ENCODE measurements at places on chromosomes 12 and 14.

- no peak for DNase-seq
Measured at GRCh38 chr12:116381240-116381743, 103.8 kb upstream of the MED13L start.

DNA sequence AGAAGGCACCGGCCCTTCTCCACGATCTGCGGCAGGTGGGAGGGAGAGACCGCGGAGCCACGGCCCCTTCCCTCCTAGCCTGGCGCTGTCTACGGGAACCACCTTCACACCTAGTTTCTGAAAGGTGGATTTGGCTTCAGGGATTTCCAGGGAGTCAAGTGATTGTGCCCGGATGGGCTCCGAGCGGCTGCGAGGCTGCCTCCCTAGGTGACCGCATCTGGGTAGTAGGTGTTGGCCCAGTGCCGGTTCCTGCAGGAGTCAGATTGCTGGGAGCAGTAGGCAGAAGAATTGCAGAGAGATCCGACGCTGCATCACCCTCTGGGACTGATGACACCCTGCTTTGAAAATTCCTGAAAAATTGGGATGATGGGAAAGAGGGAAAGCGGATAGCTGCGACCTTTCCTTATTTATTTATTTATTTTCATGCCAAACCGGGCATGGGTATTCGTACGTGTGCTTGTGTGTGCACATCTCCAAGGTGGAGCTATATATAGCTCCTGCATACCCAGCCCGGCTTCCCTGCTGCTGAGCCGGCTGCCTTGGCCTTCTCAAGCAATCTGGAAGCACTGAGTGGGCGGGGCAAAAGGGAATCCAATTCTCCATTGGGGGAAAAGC, 1.1 kb downstream of the CNTN1 start:
- DNase-seq = peak; percentile 37

GRCh38 chr12:99119449-99119848, 474.4 kb downstream of the APAF1 start:
- DNase-seq = no peak

- DNase-seq = no peak
Measured at GRCh38 chr12:125229878-125230530, 164.8 kb downstream of the AACS start.

DNA sequence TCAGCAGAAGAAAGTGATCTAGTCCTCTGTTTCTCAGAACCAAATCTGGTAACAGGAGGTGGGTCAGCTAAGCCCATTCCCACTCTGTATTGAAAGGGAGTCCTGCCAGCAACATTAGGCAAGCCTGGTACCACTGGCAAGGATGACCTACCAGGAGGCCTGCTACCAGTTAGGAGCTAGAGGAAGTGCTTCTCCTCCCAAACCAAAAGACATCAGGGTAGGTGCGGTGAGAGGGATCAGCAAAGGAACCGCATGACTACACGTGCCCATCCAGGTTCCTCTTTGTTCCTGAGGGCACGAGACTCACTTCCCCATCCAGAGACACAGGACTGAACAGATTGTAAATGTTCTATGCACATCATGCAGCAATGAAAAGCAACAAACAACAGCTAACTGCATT, 2.8 kb downstream of the KLRC4 start:
- DNase-seq = no peak
